Fibroblast of lung (primary cell): ENCODE measurements at places on chromosomes 3 and 15.

DNA sequence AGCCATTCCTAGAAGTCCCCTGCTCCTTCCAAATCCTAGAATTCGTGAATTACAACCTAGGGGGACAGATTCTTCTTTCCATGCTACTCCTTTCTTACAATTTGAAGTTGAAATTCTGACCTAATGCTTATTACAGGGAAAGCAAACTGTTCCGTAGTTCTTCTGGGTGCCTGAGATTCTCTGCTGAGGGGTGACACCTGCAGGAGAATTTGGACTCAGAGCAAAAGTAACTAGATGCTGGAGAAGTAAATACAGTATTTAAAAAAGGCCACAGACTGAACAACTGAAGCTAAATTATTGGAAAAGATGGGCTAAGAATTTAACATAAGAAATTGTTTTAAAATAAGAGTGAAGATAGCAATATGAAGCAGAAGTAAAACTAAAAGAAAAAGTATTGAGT is 37.9 kb downstream of the ACAD9 start:
- DNase-seq: no peak

GRCh38 chr3:172726380-172726779 is 15.5 kb upstream of the NCEH1 start:
- peak; percentile 21 for DNase-seq

DNA sequence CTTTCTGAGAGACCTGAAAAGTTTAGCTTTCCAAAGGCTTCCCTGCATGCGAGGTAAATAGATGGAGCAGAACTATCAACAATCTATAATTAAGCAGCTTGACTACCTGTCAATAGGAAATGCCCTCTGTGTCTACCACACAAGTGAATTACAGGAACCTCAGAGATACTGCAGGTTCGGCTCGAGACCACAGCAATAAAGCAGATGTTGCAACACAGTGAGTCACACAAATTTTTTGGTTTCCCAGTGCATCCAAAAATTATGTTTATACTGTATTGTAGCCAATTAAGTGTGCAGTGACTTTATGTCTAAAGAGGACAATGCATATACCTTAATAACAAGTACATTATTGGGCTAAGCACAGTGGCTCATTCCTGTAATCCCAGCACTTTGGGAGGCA is 252.0 kb downstream of the UBE2E2 start:
- DNase-seq: peak; percentile 87

- DNase-seq: peak; percentile 77
Observed at GRCh38 chr3:83438188-83438587, 1520.6 kb upstream of the CADM2 start.

DNA sequence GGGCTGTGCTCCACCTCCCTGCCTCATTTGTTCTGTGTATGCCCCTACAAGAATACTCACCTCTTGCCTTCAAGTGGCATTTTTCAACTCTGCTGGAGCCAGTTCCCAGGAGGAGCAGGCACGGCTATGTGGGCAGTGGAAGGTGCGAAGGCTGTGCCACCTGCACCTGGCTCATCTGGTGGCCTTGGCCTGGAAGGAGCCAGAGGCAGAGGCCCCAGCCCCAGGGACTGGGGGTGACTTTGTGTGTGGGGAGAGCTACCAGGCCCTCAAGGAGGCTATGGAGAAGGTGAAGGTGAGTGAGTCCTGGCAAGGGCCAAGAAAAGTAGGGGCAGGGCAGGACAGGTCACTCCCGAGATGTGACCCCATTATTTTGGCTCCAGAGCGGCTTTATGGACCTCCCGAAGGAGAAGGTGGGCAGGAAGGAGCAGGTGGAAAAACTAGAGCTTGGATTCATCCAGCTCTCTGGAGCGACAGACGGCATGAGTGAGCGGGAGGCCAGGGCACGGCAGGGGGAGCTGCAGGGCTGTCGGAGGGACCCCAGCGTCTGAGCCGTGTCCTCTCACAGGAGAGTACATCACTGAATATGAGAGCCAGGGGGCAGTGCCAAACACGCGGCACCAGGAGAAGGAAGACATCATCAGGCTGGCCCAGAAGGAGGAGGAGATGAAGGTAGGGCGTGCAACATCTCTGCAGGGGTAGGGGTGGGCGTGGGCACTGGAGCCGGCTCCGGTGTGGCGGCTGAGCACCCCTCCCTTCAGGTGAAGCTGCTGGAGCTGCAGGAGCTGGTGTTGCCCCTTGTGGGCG is 57.3 kb upstream of the UBE2Q2 start:
- peak; percentile 9 for DNase-seq

GRCh38 chr3:42498791-42499477 is 3.5 kb upstream of the VIPR1 start:
- no peak for DNase-seq

DNA sequence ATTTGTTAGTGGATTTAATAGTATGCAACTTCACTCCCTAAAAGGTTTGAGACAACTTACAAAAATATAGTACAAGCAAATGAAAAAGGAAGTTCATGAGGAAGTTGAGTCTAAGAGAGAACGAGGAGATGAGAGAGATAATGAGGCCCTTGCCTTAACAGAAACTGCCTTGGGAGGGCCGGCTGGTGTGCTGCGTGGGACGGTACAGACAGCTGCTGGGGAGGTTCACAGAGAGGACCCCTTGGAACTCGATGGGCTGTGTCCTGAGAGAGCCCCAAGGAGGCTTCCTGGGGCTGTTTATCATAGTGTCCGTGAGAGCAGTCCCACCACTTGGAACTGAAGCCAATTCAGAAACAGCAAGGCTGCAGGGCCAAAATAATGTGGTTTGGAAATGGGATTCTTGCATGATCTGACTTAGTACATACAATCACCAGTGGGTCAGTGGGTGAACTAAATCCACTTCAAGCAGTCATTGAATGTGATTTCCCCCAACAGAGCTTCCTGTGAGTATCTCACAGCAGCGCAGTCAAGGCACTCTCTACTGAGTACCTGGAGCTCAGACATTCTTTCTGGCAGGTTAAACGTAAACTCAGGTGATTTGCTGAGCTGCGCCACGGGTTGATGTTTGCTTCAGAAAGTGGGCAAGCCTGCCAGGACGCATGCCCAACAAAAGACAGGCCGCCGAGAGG is 90.8 kb downstream of the CRTC3 start:
- DNase-seq: no peak

DNA sequence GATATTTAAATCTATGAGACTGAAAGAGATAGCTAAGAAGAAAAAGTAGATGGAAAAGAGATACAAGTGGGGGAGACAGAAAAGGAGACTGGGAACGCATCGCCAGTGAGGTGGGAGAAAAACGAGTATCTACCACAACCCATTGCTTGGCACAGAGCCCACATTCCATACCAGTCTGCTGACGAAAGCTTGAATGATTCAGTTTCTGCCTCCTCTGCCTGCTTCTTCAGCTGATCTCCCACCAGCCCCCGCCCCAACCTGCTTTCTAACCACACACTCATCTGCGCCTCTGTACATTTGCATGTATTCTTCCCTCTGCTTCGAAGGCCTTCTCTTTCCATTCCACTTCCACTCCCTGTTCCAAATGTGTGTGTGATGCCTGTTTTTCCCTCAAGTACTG is 188.1 kb downstream of the USP13 start:
- DNase-seq: peak; percentile 90

DNA sequence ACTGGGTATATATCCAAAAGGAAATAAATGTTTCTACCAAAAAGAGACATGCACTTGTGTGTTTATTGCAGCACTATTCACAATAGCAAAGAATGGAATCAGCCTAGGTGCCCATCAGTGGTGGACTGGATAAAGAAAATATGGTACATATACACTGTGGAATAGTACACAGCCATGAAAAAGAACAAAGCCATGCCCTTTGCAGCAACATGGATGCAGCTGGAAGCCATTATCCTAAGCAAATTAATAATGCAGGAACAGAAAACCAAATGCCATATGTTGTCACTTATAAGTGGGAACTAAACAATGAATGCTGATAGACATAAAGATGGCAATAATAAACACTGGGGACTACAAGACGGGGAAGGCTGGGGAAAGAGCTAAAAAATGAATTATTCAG is 102.9 kb downstream of the RPL39L start:
- no peak for DNase-seq

- DNase-seq: peak; percentile 34
Observed at GRCh38 chr15:91456251-91456718, 356.2 kb downstream of the SV2B start.

DNA sequence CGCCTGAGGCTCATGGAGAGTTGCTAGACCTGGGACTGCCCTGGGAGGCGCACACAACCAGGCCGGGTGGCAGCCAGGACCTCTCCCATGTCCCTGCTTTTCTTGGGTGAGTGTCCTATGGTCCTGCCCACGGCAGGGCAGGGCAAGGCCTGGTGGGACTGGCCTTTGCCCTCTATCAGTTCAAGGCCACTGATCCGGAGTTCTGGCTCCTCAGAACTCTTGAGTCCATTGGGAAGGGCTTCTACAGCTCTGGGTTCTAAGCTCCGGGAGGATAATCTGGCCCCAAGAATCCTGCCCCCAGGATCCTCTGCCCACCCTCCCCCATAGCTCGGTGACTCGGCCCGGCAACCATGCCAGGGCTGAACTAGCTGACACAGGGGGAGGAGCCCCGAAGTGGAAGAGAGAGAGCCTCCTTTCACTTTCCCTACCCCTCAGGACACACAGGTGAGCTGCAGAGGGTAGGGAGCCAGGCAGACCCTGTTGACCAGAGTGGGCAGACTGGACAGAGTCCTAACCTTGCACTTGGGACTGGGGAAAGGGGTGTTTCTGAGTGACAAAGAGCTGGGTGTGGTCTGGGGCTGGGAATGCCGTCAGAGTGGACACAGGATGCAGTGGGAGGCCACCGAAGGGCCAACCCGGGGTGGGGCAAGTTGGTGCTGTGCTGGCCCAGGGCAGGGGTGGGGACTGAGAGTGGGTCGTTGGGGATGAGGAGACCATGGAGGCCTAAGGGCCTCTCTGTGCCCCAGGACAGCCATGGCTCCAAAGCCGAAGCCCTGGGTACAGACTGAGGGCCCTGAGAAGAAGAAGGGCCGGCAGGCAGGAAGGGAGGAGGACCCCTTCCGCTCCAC is 664 bp downstream of the PARP3 start:
- DNase-seq: peak; percentile 47

- DNase-seq: peak; percentile 52
Observed at GRCh38 chr3:192130534-192131132, 596.7 kb downstream of the FGF12 start.

GRCh38 chr3:194711286-194711685 is 25.6 kb downstream of the FAM43A start:
- DNase-seq: no peak

GRCh38 chr3:155704771-155705559 is 39.9 kb downstream of the PLCH1 start:
- peak; percentile 74 for DNase-seq

GRCh38 chr15:41115652-41116115 is 396 bp downstream of the INO80 start:
- DNase-seq: peak; percentile 59

DNA sequence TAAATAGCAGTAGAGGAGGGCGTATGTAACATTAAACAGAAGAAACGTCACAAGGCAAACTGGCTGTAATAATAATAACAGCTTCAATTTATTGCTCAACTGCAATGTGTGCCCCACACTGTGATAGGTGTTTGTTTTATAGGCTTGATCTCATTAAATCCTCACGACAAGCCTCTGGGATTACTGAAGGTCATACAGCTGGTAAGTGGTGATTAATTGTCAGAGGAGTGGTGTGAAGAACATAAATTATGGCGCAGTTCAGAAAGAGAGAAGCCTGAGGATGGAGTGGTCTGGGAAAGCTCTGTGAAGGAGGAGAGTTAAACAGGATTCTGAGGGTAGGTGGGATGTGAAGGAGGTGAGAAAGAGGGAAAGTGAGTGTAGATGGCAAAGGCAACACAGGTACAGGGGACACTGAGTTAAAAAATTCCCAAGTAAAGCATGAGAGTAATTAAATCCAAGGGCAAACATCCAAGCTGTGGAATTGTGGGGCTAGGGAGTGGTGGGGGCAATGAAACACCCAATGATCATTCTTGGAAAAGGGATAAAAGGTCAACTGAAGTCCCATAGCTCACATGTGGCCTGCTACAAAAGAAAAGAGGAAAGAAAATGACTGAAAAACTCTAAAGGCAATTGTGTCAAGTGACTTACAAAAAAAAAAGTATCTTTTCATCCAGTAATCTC is 16.5 kb upstream of the GLCE start:
- no peak for DNase-seq

DNA sequence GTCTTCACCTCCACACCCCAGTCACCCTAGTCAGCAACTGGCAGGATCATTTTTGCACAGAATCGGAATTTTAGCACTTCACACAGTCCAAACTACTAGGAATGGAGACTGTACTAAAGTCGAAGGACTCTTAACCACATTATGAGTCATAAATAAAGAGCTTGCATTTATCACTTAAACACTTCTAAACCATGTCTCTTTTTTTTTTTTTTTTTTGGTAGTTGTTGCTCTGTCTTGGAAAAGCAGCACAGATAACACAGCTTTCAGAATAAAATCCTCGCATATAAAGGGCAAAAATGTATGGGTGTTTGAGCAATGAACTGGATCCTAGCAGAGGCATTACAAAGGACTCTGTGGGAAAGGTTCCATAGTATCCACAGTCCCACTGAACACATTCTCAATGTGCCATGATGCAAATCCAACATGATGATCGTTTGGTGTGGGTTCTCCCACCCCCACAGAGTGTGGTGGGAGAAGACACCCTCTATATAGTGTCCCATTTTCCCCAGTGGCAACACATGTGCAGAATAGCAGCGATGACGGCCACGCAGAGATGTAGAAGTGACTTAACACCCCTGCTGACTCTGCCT is 47.1 kb downstream of the FOXP1 start:
- DNase-seq: peak; percentile 94

DNA sequence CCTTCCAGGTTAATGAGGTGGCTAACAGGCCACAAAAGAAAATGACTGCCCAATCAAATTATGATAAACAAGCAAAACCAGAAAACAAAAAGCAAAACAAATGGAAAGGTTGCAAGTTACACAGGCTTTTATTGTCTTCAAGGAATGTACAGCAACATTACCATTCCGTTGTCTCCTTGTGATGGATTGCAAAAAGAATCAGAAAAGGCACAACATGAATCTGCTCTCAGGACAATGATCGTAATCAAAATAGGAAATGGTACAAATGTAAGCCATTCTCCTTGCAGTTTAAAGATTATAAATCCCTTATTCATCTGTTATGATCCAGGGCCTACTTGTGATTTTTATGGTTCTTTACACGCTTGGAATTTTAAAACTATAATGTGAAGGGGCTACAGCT is 125.8 kb downstream of the ECT2 start:
- DNase-seq: no peak

- no peak for DNase-seq
Observed at GRCh38 chr3:151276038-151276686, 2.2 kb downstream of the P2RY14 start.

GRCh38 chr15:58889363-58889762 is 44.1 kb downstream of the SLTM start:
- peak; percentile 53 for DNase-seq

- no peak for DNase-seq
Observed at GRCh38 chr15:62568702-62569101, 403.6 kb upstream of the C2CD4B start.

DNA sequence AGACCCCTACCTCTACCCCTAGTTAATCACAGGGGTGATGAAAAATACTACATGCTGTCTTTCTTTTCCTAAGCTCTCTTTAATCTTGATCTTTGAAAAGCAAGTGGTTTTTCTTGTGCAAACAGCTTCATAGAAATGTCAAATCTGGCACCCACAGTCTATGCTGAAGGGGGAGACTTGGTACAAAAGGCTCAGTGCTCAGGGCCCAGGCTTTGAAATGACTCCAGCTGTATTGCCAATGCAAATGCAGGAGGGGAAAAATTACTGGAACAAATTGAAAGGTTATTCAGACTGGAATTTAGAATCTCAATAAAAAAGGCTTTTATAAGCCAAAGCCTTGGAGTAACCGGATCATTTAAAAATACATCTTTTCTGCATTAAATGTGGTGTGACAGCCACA is 223.9 kb downstream of the LRTM1 start:
- no peak for DNase-seq
